ENCODE measurements at places on chromosomes 5 and 9.
A peak's percentile ranks its signal among the peaks of the same experiment; 100 is the strongest.

- DNase-seq = no peak
Measured at GRCh38 chr5:179534431-179534830, 15.9 kb upstream of the RUFY1 start.

GRCh38 chr9:27564670-27565069 is 8.6 kb downstream of the C9orf72 start:
- no peak for DNase-seq

DNA sequence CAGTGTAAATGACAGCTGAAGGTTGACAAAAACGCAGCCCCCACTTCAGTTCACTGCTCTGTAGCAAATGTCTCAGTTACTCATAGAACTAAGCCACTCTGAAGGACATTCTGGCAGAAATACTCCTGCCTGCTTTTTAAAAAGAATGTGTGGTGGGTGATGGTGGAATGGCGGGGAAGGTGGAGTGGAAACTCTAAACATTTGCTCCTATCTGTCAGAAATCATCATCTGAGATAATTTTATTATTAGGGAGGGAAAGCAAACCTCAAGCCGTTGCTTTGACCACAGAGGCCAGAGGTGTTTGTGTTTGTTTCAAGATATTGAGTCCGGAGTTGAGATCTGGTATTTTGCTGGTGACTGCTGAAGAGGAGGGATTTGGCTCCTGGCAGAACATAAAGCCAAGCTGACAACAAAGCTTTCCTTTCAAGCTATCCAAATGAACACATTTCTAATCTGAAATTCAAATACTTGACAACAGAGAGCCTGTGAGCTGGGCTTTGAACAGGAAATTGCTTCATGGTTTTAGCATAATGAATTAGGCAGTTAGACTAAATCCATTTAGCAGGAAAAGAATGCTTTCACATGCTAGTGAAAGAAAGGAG is 362.7 kb downstream of the CSNK1G3 start:
- no peak for DNase-seq

DNA sequence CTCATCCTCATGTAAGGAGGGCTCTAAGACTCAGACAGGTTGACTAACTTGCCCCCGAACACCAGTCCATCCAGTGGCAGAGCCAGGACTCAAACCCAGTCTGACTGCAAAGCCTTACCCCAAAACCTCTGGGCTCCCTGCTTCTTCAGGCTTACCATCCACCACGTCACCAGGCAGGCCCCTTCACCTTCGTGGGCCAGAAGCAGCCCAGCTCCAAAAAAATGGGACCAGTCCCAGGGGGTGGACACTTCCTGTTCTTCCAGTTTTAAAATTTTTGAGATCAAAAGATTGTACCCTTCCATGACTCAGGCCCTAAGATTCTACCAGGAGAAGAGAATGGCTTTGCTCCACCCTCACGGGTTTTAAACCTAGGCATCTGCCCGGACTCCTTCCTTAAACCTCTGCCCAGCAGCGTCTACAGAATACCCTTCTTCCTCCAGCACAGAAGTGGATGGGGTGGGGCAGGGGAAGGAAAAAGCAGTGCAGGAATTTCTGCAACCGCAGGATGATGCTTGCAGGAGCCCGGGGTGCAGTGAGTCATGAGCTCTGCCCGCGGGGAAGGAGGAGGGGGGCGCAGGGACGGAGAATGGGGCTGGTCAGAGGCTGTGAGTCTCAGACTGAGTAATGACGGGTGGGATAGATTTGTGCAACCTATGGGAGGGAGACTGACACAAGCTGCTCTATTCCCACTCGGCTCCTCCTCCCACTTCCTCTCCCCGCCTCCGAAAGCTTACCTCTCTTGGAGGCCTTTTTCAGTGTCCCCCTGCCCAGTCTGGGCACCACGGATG is 50.4 kb upstream of the STXBP1 start:
- DNase-seq = no peak

DNA sequence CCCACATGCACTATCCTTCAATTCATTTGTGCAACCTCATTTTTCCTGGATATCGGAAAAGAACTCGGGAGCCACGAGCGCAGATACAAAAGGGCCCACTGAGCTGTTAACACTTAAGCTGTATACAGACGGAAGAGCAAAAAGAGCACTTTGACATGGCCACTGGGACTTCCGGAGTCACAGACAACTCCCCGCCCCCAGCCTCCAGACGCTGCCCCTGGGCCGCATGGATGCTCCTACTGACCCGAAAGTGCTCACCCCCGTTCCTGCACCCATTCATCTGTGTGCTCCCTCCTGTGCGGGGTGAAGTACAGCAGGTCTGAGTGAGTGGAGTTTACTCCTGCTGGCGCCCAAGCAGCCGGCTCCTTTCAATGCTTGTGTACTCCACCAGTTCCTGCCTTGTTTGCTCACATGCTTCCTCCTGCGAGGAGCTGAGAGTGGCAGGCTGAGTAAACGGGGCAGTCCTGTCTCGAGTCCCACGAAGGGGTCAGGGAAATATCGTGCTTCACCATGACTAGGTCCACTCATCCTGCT is 901.0 kb upstream of the CTNND2 start:
- no peak for DNase-seq

GRCh38 chr5:79771387-79771786 is 81.8 kb downstream of the CMYA5 start:
- no peak for DNase-seq

- no peak for DNase-seq
Measured at GRCh38 chr9:68706363-68707201, 1.5 kb downstream of the PIP5K1B start.

DNA sequence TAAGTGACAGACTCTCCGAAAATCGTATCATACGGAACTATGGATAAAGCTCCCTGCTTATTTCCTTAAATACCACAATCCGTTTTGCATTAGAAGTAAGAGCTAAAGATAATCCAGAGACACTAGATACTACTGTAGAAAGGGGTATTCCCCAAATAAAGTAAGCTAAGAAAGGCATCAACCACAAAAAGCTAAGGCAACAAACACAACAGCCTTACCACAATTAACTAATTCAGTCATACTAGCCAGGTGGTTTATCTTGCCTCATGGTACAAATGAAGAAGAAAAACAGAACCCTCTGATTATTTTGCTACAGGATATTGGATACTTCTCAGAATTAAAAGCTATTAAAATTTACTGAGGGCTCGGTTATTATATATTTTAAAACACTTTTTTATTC is 14.1 kb downstream of the ERP44 start:
- no peak for DNase-seq

- DNase-seq = no peak
Measured at GRCh38 chr9:33787839-33788238, 7.5 kb upstream of the PRSS3 start.

- DNase-seq = no peak
Measured at GRCh38 chr5:148735301-148735835, 81.0 kb upstream of the HTR4 start.

DNA sequence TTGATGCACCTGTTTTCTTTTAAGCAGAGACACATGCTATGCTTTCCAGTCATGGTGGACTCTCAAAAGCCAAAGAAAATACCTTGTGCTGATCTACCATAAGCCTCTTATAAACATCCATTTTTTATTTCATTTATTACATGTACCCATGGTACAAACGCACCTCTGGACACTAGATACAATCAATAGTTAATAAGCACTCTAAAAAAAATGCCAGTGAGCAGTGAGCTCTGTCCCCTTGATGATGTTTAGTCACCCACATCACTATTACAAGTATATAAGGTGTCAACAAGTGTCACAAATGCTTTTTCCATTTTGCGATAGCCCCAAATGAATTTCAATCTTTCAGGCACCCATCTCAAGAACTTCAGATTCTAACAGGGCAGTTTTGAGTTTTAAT is 5.9 kb downstream of the KLF4 start:
- no peak for DNase-seq

- no peak for DNase-seq
Measured at GRCh38 chr9:128392302-128393144, 21.3 kb downstream of the URM1 start.

GRCh38 chr5:138466125-138466899 is 1.0 kb downstream of the EGR1 start:
- DNase-seq = no peak

GRCh38 chr9:136566901-136567300 is 21.1 kb upstream of the NOTCH1 start:
- DNase-seq = no peak

GRCh38 chr5:17289681-17290539 is 72.5 kb downstream of the BASP1 start:
- DNase-seq = no peak

DNA sequence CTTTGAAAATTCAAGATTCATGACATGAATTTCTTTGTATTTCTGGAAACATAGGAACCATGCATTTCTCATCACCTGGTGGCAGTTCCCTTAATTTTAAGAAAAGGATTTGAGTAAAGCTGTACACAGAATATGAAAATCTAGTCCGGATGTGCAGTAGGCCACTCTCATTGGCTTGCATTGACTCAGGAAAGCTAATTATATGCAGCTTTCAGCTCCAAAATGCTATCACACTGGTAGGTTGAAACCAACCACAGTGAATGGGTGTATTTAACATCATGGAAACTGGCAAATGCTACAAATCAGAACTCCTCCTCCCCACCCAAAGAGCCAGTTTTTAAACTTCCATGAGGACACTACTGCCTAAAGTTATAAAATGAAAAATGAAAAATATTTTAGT is 161.6 kb upstream of the FBXL17 start:
- DNase-seq = no peak

GRCh38 chr5:103804711-103805110 is 242.1 kb upstream of the NUDT12 start:
- no peak for DNase-seq

- DNase-seq = no peak
Measured at GRCh38 chr5:147037515-147038205, 159.1 kb upstream of the PPP2R2B start.

DNA sequence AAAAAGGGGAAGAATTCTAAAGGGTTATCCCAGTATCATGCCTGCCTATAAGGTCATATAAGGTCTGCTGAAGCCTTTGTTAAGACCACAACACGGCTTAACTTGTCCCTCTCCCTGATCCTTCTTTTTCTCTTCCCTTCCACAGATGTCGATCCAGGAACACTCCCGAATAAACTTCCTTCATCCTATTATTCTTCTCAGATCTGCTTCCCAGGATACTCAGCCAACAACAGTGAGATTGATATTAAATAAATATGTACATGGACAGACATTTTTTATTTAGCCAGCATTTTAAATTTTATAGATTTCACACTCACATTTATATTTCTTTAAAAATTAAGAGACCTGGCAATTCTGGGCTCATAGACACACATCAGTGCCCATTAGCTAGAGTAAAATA is 44.1 kb downstream of the DPYSL3 start:
- DNase-seq = no peak

DNA sequence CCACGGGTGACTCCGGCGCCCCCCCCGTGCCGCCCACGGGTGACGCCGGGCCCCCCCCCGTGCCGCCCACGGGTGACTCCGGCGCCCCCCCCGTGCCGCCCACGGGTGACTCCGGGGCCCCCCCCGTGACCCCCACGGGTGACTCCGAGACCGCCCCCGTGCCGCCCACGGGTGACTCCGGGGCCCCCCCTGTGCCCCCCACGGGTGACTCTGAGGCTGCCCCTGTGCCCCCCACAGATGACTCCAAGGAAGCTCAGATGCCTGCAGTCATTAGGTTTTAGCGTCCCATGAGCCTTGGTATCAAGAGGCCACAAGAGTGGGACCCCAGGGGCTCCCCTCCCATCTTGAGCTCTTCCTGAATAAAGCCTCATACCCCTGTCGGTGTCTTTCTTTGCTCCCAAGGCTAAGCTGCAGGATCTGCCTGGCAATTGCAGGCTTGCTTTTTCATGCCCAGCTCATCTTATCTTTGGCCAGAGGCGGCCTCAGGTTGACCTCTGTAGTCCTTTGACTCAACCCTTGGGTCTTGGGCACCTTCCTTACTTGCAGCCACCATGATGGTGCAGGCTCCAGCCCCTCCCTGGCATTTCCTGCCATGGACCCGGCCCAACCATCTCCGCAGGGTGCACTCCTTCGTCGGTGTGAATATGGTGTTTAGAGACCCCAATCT is 9.8 kb downstream of the CEL start:
- DNase-seq = no peak

DNA sequence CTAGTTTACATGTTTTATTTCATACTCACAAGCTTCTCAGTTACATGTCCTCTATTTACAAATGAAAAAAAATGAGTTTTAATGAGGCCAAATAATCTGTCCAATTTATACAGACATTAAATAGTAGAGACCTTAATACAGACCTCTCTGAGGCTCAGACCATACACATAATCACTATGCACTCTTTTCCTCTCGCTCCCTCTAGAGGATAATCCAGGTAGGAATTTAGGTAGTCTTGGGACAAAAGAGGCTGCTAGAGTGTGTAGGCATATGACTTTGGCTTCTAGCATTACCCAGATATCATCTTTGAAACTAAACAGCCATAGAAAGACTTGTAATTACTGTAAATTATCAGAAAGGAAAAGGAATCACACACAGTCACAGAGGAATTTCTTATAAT is 444.7 kb downstream of the HINT1 start:
- DNase-seq = peak; percentile 53

DNA sequence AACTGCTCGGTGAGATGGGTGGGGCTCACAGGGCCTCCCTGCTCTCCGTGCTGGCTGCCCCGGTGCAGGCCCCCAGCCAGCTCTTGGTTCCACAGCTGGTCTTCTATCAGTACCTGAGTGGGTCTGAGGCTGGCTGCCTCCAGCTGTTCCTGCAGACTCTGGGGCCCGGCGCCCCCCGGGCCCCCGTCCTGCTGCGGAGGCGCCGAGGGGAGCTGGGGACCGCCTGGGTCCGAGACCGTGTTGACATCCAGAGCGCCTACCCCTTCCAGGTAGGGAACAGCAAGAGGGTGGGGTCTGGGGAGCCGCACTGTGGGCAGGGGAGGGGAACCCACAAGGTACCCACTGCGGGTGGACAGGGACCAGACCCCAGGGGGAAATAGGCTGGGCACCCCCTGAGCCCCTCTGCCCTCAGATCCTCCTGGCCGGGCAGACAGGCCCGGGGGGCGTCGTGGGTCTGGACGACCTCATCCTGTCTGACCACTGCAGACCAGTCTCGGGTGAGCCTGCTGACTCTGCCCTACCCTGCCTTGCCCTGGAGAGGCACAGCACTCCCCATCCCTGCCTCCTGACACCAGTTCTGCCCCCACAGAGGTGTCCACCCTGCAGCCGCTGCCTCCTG is 2.8 kb downstream of the MAMDC4 start:
- no peak for DNase-seq

DNA sequence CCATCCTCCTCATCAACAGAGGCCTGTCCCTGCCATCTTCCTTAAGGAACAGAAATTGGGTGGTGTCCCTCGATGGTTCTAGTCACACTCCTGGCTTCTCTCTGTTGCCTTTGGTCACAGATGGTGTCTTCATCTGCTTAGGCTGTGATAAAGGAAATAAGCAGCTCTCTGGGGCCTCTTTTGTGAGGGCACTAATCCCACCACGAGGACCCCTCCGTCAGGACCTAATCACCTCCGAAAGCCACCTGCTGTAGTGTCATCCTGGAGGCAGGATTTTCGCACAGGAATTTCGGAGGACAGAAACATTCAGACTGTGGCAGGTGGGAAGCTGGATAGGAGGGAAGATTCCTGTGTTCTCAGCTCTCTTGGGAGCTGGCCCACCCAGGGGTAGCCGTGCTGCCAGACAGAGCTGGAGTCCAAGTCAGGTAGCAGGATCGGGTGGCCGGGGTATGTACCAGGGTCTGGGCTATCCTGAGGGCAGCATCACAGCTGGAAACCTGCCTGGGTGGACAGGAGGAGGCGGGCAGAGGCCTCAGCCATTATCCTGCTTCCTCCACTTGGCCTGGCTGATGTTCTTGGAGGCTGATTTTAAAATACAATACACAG is 59.5 kb downstream of the ANKRD33B start:
- DNase-seq = no peak

Measured in NCI-H748 treated with DMSO at 0.1 percent for 48 hours (cell line).